HTR-8/SVneo (cell line): ENCODE measurements at places on chromosomes 5 and 9.

- no peak for DNase-seq
Observed at GRCh38 chr5:59887274-59887673, 6.3 kb downstream of the PDE4D start.

GRCh38 chr5:145341842-145342241 is 493.3 kb downstream of the PRELID2 start:
- DNase-seq = no peak

DNA sequence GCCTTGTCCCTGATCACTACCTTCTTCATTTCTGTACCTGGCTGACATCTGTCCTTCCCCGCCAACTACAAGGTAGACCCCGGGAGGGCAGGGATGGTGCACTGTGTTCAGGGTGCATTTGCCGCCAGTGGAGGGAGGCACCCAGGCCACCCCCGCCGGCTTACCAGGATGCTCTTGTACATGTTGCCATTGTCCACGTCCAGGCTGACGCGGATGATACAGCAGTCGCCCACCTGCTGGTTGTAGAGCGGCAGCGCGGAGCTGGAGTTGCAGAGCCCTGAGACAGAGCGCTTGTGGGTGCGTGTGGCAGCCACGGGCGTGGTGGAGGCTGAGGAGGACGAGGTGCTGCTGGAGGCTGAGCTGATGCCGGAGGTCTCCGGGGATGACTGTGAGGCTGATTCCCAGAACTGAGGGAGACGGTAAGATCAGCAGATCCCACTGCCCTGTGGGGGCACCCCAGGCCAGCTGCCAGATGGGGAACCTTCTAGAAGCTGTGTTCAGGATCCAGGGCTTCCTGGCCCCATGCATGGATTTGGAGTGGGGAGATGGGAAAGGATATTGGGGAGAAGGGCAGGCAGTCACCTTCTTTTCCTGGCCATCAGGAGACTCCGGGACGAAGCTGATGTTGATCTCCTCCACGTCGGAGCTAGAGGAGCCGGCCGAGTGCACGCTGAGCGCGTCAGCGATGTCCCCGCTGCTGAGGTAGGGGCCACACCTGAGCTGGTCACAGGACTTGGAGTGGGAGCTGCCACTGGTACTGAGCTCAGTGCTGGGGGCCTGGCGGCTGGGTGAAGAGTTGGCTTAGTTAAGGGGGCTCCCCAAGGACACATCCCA is 19.5 kb downstream of the RALGDS start:
- DNase-seq = no peak

DNA sequence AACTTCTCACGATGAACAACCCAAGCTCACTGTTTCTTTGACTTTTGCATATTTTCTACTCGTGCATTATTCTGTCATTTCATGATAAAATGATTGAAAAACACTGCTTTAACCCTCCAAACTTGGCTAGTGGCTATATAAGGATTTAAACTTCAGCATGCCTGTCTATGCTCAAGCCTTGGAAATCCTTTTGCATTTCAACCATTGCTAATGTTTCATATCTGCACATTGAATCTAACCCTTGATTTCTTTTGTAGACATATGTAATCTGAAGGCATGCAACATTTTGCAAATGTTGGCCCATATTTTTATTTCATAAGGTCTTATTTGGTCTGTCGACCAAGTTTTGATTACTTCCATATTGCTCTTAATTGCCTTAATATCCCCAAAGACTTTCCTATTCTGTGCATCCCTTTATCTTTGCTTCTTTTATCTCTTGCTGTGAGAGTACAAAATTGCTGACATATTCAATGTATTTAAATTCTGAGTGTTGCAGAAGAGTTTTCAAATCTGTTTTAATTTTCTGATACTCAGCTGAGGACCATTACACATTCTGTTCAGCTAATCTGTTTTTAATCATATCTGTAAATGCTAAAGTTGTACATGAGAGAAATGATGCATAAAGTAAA is 403.7 kb upstream of the ZNF608 start:
- no peak for DNase-seq

GRCh38 chr9:72937545-72937944 is 15.3 kb downstream of the ALDH1A1 start:
- no peak for DNase-seq

- no peak for DNase-seq
Observed at GRCh38 chr9:126151031-126151685, 175.5 kb upstream of the MVB12B start.
